Hippocampal formation (tissue), 2 donors: ENCODE measurements at places on chromosomes 11 and 22.

DNA sequence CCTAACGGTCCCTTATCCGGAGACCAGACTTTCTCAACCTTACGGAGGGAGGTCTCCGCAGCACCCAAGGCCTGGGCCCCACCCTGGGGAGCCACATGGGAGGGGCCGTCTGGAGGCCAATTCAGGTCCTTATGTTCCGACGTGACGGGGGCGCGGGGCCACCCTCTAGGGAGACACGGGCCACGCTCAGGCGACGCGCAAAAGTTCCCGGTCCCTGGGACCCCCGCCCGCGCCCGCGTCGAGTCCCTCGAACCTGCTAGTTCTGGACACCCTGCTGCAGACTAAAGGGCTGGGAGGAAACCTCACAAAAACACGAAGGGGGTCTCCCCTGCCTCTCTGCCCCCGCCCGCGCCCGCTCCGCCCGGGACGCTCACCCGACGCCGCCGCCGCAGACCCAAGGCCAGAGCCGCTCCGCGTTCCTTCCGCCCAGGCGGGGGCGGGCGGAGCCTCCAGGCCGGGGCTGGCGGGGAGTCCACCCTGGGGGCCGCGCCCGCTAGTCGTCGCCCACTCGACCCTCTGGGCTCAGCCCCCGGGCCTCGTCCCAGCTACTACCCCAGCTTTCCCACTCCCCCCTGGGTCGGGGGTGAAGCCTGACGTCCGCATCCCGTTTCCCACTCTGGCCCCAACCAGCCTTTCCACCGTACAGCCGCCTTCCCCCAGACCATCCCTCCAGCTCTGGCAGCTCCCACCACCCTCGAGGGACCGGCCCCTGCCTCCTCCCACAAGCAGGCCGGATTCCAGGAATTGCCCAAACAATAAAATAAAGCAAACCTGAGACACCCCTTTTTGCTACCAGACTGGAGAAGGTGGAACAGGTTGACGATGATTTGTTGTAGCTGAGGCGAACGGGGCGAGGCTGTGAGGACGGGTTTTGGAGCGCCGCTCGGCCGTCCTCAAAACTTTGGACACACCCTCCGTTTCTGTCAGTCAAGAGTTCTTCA lies 2.7 kb downstream of the RNH1 start:
- DNase-seq: no peak

- DNase-seq: no peak
Measured at GRCh38 chr11:95680169-95680929, 109.2 kb downstream of the FAM76B start.

DNA sequence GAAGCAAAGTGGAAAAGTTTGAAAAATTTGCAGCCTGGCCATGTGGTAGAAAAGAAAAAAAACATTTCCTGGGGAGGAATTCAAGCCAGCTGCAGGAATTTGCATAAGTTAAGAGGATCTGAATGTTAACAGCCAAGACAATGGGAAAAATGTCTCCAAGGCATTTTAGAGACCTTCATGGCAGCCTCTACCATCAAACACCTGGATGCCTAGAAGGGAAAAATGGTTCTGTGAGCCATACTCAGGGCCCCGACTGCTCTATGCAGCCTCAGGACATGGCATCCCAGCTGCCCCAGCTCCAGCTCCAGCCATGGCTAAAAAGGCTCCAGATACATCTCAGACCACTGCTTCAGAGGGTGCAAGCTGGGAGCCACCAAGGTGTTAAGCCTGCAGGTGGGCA lies 149.1 kb upstream of the SOX6 start:
- DNase-seq: no peak

DNA sequence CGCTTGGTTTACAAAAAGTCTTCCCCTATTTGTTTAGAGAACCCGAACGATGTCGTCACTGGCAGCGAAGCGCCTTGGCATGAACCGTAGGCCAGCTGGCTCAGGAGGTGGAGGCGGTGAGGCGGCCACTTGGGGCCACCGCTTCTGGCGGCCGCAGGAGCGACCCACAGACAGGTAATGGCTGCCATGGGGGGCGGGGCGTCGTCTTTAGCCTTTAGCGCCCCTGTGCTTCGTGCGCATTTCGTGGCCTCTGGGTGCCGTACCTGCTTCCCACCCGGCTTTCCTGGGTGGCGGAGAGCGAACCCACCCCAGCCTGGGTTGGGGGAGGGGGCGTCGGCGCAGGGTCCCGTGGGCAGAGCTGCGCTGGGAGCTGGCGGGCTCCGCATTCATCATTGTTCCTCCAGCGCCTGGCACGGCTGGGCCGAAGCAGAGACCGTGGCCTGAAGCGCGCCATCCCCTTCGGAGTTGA lies 469 bp upstream of the OSBP2 start:
- peak; percentile 46 for DNase-seq

DNA sequence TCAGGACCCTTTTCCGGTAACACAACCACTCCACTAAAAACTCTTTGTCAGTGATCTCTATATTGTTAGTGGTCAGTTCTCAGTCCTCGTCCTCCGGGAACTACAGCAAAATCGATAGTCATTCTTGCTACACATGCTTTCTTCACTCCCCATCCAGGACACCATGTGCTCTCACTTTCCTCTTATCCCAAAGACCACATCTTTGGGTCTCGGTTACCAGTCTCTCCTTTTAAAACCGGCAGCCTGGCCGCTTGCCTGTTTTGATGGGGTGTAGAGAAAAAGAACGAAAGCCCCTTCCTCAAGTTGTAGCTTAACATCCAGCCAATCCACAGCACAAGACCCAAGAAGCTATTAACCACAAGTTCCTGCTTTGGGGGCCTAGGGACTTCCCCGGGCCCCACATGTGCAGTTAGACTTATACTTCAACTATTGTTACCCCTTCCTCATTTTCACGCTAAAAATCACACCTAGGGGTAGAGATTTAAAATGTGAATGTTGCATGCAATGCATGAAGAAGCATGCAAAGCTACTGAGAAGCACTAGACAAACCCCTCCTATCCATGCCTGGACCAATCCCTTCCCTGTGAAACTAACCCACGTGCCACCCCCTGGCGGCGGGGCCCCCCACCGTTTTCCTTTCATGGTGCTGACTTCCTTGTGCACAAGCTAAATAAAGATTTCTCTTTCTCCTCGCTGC lies 1.5 kb upstream of the TOLLIP start:
- no peak for DNase-seq

DNA sequence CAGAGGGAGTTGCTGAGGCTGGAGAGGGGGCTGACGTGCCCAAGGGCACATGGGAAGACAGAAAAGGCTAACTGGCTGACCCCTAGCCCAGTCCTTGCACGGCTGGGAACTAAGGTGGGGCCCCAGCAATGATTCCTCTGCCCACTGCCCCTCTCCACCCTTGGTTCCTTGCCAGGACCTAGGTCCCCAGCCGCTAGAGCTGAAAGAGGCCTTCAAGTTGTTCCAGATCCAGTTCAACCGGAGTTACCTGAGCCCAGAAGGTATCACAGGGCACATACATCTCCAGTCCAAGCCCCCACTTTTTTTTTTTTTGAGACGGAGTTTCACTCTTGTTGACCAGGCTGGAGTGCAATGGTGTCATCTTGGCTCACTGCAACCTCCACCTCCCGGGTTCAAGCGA lies 390 bp downstream of the CTSW start:
- DNase-seq: no peak

- no peak for DNase-seq
Measured at GRCh38 chr11:1844221-1845094, 5.7 kb downstream of the TNNI2 start.

- DNase-seq: peak; percentile 49
Measured at GRCh38 chr11:125263268-125263790, 98.8 kb downstream of the PKNOX2 start.

DNA sequence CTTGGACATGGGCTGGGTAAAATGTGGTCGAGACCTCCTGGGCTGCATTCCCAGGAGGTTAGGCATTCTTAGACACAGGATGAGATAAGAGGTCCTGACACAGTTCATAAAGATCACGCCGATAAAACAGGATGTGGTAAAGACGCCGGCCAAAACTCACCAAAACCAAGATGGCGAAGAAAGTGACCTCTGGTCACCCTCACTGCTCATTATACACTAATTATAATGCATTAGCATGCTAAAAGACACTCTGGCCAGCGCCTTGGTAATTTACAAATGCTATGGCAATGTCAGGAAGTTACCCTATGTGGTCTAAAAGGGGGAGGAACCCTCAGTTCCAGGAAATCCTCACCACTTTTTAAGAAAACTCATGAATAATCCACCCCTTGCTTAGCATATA lies 983.3 kb downstream of the OPCML start:
- DNase-seq: no peak

GRCh38 chr11:43947815-43948214 lies 5.4 kb downstream of the C11orf96 start:
- DNase-seq: no peak
